ENCODE measurements at places on chromosomes 4 and X.

DNA sequence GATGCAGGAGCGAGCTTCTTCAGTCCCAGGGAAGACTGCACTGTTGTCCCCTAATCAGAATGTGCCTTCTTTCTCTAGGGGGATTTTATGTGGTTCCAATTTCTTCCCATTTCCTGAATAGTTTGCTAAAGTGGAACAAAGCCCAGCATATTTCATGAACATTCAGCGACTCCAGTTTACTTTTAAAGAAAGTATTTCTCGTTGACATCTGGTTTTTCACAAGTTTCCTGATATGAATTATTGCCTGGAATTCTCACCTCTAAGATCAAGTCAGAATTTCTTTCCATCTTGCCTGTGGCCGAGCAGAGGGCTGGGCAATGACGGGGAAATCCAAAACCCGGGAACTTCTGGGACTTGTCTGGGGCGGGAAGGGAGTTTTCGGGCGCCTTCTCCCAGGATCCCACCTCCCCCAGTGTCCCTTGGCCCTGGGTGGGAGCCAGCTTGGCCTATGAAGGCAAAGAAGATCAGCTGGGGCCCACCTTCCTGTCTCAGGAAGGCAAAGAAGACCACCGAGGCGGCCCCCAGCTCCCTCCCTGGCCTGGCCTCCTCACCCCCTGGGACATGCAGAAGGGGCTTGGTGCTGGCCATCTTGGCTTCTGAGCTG, 15.4 kb downstream of the SORCS2 start:
- DNase-seq, result no peak

- DNase-seq, result no peak
Measured at GRCh38 chr4:158016511-158016910, 156.3 kb downstream of the GASK1B start.

GRCh38 chr4:120785202-120785601, 137.3 kb downstream of the PRDM5 start:
- DNase-seq, result no peak

- no peak for DNase-seq
Measured at GRCh38 chr4:81595287-81595686, 123.6 kb upstream of the RASGEF1B start.

GRCh38 chr4:155552180-155552579, 114.5 kb upstream of the GUCY1A1 start:
- no peak for DNase-seq

- no peak for DNase-seq
Measured at GRCh38 chr4:57333684-57334083, 223.5 kb upstream of the IGFBP7 start.

GRCh38 chr4:140267576-140267975, 105.9 kb upstream of the SCOC start:
- no peak for DNase-seq

GRCh38 chr4:7206911-7207567, 14.7 kb downstream of the SORCS2 start:
- DNase-seq, result no peak

DNA sequence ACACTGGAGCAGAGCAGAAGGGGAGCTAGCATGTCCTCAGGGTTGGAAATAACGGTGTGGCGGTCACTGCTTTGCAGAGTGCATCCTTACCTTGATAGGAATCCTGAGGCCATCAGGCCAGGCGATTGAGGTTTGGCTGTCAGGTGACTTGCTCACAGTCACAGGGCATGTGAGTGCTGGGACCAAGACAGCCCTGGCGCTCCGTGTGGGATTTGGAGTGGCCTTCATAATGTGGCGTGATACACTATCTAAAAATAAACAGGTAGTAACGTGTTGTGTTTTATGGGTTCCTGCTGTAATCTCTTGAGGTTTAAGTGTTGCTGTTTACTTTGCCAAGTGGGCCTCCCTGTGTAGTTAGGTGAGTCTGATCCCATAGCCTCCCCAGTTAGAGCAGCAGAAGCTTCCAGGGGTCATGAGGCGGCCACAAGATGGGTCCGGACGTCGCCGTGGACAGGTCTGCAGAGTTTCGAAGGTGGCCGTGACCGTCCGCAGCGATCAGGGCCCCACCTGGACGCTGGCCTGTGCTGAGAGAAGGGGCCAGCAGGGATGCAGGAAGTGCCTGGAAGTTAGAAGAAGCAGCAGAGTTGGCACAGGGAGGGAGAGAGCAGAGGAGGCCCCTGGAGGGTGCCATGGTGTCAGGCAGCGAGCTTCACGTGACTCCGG, 27.7 kb downstream of the RGS12 start:
- no peak for DNase-seq

GRCh38 chrX:124769166-124769565, 422.8 kb downstream of the SH2D1A start:
- DNase-seq, result no peak

GRCh38 chr4:80008971-80009370, 64.1 kb downstream of the ANTXR2 start:
- no peak for DNase-seq

DNA sequence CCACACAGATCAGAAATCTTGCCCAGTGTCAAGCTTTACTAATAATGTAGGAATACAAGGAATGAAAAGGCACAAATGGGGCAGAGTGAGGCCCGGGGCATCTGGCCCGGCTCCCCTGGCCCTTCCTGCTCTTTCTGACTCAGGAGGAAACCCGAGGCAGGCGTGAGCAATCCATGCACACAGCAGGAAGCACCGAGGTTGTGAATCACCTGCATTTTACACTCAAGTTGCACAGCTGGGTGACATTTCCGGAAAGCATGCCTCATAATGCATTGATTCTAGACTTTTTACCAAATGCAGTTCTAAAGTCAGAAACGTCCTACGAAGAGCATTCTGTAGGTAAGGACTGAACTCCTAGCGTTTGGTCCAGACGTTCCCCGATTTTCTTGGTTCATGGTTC, 38.9 kb downstream of the PRIMPOL start:
- DNase-seq, result peak; percentile 32

DNA sequence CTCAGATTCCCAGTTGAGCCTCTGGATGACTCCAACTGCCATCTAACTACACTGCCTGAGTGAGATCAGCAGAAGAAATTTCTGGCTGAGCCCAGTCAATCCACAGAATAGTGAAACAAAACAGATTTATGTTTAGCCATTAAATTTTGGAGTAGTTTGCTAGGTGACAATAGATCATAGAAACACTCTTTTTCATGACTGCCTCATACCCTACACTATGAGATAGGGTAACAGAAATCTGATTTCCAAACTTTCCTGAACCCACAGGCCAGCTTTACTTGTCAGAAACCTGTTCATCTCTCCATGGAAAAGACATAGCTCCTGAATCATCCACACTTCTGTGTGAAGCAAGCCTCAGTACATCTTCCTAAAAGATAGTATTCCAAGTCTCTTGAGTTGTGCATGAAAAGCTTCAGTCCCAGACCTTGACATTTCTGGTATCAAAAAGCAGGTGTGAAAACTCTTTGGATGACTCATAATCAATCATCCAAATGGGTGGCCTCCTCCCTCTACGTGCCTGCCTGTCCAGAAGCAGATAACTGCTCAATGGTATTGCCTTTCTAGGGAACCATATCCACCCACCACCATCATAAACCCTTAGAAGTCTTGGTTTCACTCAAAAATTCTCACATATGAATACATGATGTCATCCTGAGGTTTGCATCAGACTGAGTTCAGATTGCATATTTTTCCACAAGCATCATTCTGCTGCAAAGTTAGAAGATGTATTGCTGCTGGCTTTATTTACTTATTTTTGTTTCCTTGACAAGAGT, 47.5 kb upstream of the RAP2C start:
- DNase-seq, result no peak

Measured in activated CD4-positive, alpha-beta T cell treated with anti-CD3 and anti-CD28 coated beads, Interleukin-2, amount 50 U/mL, for 48 hours (primary cell).